Brain pericyte (primary cell): ENCODE measurements at places on chromosomes 16 and 17.

DNA sequence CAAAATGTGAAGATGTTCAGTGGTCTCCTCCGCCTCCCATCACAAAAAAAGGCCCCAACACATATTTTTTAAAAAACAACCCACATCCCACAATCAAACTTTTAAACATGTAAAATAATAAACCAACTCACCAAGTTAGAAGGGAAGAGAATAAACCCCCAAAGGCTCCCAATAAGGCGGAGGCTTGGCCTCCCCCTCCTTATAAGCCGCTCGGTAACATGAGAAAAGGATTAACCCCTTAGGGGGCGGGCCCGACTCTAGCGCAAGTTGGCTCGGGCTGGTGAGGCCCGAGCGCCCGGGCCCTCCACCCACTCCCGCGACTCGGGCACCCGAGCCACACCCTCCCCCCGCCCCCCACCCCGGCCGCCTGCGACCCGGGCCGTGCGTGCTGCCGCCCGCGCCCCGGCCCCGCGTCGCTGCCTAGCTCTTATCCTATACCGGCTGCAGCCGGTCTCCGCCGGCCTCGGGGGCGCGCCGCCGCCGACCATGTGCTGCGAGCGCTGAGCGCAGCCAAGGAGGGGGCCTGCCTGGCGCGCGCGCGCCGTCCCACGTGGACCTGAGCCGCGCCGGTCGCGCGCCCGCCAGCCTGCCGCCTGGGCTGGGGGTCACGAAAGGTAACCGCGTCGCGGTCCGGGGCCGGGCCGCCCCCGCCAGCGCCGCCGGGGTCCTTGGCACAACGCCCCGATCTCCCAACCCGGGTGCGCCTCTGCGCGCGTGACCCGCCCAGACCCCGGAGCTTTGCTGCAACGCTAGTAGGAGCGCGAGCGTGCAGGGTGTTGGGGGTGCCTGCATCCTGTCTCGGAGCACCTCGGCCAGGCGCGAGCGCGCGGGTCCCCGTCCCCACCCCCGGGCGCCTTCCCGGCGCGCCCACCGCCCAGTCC, at the start of the genes ARSG and SLC16A6:
ARSG (plus strand) TSS at position 541 of the 881 bp plus-strand sequence. CDS start 15,999 bp downstream, outside the sequence.
SLC16A6 (minus strand) TSS at position 173 of the 881 bp plus-strand sequence. CDS start 12,807 bp downstream, outside the sequence.
- DNase-seq: no peak

GRCh38 chr16:78562650-78563049, 463.2 kb downstream of the WWOX start:
- no peak for DNase-seq

DNA sequence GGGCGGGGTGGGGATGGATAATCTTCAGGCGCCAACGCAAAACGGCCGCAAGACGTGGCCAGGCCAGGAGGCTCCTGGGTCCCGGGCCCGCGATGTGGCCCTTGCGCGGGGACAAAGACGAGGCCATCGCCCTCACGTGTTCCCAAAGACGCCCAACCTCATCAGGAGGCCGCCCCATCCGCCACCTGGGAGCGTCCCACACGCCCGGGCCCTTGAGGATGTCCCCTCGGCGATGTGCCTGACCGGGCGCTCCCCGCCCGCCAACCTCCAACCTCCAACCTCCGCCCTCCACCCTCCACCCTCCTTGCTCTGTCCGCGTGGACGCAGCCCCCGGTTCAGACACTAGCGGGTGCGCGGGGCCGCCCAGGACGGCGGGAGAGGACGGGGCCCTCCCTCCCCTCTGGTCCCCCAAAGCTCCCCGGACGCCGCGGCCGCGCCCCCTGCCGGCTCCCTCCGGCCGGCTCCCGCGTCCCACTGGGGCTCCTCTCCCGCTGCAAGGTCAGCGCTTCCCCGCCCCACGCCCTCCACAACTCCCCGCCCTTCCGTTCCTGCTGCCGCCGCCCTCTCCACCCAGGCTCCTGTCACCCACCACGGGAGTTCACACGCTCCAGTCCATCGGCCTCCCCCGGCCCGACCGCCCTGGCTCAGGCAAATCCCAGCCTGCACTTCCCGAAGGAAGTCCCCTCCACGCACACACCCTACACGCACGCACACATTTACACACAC, 250.8 kb upstream of the RPL38 start:
- DNase-seq: no peak

- no peak for DNase-seq
Measured at GRCh38 chr16:4703906-4704305, 10.5 kb downstream of the NUDT16L1 start.

DNA sequence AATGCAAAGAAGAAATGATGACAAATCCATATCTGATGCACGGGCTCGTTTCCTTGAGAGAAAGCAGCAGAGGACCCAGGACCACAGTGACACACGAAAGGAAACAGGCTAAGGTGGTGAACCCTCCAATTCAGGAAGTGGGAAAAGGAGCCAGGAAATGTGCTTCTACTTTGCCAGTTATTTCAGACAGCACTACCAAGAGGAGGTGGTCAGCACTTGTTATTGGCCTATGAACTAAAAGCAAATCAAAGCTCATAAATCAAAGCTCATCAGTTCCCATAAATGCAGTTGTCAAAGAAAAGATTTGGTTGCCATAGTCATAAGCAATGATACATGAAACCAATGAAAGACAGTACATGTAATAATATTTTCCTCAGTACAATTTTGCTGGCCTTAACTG, 12.6 kb upstream of the CLTC start:
- no peak for DNase-seq

DNA sequence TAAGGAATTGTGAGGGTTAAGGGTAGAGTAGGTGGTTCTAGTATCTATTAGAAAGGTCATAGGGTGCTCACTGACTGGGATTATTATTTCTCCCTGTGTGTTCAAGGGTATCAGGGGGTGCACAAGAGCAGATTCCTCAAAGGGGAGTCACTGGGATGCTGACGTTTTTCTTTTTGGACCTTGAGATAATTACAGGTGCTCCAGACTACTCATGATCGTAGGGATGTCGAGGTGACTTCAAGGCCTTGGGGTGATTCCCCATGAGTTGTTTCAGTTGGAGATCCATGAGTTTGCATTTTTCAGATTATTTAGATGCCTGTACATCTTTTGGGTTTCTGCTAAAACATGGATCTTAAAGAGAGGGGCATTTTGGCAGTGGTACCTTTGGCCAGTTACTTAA, 41.4 kb upstream of the TEKT1 start:
- DNase-seq: no peak

DNA sequence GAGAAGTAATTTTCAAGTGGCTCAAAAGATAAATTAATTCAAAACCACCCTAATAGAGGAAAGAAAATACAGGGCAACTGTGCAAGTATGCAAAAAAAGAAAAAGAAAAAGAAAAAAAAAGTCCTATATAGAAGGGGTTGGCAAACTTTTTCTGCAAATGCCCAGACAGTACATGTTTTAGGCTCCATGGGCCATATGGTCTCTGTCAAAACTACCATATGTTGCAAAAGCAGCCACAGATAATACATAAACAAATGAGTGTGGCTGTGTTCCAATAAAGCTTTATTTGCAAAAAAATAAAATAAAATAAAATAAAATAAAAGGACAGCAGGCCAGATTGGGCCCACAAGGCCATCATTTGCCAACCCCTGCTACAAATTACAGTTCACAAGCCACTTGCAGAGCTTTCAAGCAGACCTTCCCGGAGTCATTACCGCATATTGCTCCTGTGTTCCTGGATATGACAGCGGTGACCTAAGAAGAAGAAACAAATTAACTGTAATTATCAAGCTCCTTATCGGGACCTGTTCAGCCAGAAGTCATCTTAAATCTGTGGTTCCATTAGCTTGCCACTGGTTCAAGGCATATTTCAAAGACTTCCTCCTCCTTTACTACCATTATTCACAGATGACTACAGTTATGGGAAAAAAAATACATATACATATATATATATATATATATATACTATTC, 15.9 kb downstream of the ZC3H7A start:
- DNase-seq: no peak

DNA sequence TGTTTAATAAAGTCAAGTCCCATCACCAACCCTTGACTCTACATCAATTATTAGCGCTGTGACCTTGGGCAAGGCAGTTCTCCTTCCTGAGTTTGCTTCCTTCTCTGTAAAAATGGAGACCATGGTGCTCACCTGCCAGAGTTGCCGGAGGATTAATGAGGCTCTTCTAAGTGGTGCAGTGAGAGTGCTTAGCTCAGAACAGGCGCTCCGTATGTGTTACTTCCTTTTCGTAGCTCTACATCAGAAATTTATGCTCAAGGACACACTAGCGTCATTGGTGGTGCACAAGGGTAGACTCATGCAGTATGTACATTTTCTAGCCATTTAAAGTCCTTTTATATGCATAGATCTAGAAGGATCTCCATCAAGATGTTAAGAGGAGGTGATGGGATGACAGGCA, 17.4 kb upstream of the CMIP start:
- no peak for DNase-seq

GRCh38 chr17:46072998-46073397, 73.9 kb downstream of the STH start:
- no peak for DNase-seq

DNA sequence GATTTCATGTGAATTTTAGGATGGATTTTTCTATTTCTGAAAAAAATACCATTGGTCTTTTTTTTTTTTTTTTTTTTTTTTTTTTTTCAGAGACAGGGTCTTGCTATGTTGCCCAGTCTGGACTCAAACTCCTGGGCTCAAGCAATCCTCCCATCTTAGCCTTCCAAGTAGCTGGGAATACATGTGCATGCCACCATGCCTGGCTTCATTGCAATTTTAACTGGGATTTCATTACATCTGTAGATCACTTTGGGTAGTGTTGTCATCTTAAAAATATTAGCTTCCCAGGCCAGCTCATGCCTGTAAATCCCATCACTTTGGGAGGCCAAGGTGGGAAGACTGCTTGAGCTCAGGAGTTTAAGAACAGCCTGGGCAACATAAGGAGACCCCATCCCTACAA, 54.8 kb downstream of the TOM1L2 start:
- no peak for DNase-seq

- DNase-seq: no peak
Measured at GRCh38 chr17:20187049-20187448, 177.9 kb downstream of the SPECC1 start.

- no peak for DNase-seq
Measured at GRCh38 chr16:11377154-11377553, 31.9 kb downstream of the RMI2 start.

- no peak for DNase-seq
Measured at GRCh38 chr16:87058728-87059250, 258.4 kb downstream of the C16orf95 start.

DNA sequence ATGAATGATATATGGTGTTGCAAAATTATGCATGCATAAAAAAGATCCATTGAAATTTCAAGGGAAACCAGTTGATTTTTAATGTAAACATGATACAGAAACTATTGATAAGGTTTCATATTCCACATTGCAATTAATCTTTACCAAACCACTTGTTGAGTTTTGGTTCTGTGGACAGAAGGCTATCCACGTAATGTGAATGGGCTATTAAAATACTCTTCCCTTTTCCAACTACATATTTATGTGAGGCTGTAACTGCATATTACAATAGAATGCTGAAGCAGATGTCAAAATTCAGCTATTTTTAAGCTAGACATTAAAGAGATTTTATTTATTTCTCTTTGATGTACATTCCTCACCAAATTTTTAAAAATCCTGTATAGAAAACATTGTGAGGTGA, 33.7 kb upstream of the VPS4A start:
- no peak for DNase-seq

DNA sequence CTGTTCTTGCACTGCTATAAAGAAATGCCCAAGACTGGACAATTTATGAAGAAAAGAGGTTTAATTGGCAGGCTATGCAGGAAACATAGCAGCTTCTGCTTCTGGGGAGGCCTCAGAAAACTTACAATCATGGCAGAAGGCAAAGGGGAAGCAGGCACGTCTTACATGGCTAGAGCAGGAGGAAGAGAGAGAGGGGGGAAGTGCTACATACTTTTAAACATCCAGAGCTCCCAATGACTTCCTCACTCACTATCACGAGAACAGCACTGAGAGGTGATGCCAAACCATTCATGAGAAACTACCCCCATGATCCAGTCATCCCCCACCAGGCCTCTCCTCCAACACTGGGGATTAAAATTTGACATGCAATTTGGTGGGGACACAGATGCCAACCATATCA, 13.3 kb downstream of the WFIKKN2 start:
- no peak for DNase-seq

DNA sequence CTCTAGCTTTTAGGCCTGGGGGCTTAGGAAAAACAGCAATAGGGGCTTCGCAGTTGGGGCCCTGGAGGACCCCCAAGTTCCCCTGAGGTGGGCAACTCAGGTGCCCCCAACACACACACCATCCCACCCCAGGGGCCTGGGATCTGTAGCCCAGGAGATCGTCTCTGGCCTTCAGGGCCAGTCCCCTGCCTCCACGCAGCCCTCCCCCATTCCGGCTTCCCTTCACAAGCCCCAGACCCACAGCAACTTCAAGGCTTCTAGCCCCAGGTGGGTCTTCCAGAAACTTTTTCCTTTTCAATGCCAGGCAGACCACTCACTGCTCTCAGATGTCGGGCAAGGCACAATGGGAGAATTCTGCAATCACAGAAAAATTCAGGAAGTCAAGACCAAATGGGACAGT, 79.4 kb downstream of the C16orf78 start:
- no peak for DNase-seq

DNA sequence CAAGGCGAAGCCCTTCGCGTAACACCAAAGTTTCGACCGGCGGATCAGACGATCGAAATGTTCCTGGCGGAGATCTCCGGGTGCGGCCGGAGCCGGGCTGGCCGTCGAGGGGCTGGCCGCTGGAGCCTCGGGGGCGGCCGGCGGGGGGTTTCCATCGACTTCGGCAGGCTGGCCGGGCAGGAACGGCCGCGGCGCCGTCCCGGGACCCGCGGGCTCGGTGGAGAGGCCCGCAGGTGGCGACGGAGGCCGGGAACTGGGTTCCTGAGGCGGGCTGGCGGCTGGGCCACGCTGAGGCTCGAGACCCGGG, 1.1 kb downstream of the EPOP start:
- no peak for DNase-seq

GRCh38 chr17:54990118-54990517, 21.6 kb downstream of the STXBP4 start:
- DNase-seq: no peak

DNA sequence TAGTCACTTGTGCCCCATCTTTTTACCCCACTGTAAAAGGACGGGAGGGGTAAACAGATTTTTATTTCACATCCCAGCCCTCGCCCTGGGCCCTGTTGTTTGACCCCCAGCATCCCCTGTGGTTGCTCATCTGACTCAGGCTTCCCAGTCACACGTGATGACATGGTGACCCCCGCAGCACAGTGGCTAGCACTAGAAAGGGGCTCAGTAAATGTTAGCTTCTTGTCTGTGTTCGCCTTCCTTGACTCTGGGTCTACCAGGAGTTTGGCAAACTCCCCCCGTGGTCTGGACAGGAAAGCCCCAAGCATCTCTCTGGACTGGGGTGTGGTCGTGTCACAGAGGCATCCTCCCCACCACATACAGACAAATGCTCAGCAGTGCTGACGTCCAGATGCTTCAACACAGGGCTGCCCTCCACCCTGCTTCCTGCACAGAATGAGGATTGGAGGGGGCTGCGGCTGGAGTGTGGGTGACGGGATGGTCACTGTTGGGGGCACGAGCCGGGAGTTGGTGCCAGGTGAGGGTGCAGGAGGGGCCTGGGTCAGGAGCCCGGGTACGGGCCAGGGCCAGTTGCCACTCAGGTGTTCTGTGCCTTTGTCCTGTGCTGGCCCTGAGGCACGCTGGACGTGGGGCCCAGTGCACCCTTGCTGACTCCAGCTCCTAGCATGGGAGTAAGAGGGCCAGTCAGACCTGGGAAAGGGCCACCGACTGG, 69.1 kb downstream of the METRNL start:
- no peak for DNase-seq
